ENCODE measurements at places on chromosomes 1 and 21.

DNA sequence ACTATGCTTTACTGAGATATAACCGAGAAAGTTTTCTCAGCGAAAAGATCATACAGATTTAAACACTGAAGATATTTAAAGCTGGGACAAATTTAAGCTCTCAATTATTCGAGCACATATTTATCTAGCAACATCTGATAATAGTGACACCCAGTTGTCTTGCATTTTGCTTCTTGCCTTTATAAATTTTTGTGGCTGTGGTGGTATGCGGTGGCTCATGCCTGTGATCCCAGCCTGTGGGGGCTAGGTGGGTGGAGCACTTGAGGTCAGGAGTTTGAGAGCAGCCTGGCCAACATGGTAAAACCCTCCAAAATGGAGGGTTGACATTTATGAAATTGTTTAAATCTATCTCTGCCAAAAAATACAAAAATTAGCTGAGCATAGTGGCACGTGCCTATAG is 312.2 kb downstream of the SPATA17 start:
- DNase-seq, result no peak

GRCh38 chr1:28602536-28603439 is 10.7 kb downstream of the RAB42 start:
- DNase-seq, result peak; percentile 37

DNA sequence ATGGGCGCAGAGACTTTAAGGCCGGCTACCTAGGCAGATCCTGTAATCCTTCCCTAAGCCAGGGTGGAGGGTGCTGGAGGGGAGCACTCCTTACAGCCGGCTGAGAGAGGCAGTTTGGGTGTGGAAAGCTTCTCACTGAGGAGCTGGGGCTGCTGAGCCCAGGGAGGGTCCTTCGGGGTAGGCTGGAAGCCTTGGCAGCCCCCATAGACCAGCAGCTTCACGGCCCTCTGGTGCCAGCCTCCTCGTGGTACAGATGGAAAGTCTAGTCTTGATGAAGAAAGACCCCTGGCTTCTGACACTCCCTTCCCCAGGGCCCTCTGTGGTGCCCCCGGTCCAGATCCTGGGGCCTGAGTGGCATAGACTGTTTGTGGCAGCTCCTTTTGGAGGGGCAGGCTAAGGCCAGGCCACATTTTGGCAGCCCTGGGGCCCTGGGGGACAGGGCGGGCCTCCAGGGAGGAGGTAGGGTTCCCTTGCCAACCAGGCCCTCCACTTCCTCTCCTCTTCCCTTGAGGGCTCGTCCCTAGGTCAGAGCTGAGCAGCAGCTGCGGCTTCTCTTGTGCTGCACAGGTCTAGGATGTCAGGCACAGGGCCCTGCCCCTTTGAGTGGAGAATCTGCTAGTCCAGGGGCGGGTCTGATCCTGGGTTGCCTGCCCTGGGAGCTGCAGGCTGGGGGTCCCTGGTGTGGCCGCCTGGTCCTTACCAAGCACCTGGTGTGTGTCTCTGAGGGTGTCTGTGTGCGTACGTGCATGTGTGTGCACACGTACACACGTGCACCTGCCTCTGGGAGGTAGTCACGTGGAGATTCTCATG is 4.8 kb downstream of the AMPD2 start:
- DNase-seq, result no peak

DNA sequence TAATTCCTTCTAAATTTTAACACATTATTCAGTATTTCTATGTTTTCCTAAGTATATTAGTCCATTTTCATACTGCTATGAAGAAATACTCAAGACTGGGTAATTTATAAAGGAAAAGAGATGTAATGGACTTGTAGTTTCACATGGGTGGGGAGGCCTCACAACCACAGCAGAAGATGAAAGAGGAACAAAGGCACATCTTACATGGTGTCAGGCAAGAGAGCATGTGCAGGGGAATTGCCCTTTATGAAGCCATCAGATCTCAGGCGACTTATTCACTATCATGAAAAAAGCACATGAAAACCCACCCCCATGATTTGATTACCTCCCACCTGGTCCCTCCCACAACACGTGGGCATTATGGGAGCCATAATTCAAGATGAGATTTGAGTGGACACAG is 15.6 kb downstream of the GBP5 start:
- no peak for DNase-seq

GRCh38 chr1:23118957-23119792 is 49.5 kb downstream of the LUZP1 start:
- peak; percentile 29 for DNase-seq

DNA sequence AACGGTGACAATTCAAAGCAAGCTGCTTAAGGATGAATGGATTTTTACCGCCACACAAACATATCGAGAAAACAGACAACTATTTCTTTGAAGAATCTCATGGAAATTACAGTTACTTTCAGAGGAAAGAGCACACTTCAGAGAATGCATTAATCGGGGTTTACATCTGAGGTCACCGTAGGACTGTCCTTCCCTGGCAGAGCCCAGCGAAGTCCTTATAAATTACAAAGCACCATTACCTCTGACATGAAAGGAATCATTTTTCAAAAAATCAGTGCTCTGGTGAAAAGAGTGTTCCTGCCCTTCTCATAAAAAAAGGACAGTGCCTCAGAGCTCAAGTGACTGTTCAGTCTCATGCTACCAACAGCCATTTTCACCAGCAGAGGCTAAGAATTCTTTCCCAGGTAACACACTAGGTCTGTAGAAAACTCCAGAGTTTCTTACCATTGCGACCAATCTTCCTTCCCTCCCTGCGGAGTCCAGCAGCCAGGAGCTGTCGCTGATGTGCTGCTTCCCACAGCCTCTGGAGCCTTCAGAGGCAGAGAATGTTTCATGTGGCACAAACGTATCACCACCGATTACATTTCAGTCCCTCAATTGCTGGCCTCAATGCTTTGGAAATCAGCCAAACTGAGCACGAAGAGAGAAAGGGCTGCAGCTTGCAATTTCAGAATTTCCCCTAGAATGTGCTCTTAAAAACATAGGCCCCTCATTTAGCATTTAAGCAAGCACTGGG is 75.4 kb downstream of the PLD5 start:
- DNase-seq, result no peak

GRCh38 chr1:176954242-176954641 is 210.3 kb downstream of the ASTN1 start:
- no peak for DNase-seq

DNA sequence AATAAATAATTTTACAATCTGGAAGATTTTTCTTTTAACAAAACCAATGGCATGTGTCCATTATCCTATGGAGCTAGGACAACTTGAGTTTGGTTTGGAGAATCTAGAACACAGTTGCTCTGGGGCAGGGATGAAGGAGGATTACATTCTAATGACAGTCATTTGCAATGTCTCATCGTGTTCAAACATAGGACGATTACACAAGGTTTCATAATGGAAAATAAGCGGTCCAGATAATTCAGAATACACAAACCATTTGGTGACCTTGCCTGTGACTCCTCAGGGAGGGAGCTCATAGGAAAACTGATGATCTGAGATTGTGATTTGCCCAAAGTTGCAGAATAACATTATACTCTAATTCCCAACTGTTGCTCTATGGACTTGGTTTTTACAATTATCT is 27.6 kb upstream of the RGL1 start:
- DNase-seq, result no peak

DNA sequence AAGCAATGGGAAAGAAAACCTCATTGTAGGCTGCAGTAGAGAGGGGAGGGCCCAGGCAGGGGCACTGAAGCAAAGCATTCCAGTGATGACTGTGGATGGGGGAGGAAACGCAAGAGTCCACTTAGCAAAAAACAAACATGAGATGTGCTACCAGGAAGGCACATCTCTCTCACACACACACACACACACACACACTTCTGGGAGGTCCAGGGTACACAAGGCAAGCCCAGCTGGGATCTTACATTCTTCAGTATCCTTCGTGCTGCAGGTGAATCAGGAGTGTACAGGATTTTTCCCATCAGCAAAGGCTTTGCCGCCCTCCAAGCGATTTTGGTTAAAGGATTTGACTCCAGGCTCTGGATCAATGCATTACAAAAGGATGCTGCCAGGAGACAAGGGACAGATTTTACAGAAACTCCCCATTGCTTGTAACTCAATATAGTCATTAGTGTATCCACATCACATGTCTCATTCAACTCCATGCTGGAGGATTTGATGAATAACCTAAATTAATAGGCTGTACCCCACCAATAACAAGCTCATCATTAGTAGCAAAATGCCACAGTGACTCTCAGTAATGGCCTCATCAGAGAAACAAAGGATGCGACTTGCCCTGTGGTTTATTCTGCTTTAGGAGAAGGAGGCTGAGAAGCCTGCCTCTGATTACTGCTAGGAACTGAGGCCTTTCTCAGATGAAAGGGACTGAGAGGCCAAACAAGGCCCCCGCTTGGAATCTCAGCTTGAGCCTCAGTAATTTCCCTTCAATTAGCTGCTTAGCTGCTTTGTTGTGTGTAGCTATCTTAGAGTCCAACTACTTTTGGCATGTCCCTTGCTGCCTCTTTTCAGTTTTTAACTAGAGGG is 41.6 kb downstream of the ABCA4 start:
- no peak for DNase-seq

DNA sequence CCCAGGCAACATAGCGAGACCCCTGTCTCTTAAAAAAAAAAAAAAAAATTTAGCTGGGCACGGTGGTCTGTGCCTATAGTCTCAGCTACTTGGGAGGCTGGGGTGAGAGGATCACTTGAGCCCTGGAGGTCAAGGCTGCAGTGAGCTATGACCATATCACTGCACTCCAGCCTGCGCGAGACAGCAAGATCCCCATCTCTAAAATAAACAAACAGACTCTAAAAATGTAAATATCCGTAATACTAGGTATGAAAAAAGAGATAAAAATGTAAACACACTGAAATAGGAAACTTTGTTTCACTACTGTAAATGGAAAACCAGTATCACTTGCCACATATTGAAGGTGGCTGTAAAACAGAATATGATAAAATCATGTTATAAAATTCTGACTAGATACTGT is 17.2 kb downstream of the ADAR start:
- DNase-seq, result no peak

DNA sequence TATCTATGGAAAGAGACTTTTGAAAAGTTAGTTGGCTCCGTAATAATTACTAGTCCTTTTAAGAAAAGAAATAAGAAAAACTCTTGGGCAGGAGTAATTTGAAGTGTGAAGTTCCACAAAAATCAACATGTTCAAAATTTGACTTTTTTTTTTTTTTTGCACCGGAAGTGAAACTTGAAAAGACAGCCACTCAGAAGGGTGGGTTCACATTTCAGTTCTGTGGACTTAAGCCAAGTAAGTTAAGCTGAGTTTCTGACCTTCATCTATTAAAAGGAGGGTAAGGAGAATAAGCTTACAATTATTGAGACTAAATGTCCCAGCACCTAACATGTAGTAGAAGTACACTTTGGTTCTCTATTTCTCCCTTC is 11.0 kb downstream of the RO60 start:
- DNase-seq, result no peak

- no peak for DNase-seq
Measured at GRCh38 chr1:245512980-245513578, 358.3 kb downstream of the KIF26B start.

- no peak for DNase-seq
Measured at GRCh38 chr21:27036736-27037301, 69.9 kb upstream of the ADAMTS5 start.

Data from stimulated activated CD4-positive, alpha-beta T cell treated with anti-CD3 and anti-CD28 coated beads, Interleukin-15, amount 100 ng/mL, for 24 hours (primary cell).